Aorta (tissue), 5 donors: ENCODE measurements at places on chromosomes 6 and 20. TPM values are rescaled to one million over a fixed set of nuclear protein-coding genes. Genes with fewer than 3 reads are reported as not detected.

Gene PTGIS
- total RNA-seq, result 351 TPM

Gene HTR1B
- total RNA-seq, result 17.5 TPM

DNA sequence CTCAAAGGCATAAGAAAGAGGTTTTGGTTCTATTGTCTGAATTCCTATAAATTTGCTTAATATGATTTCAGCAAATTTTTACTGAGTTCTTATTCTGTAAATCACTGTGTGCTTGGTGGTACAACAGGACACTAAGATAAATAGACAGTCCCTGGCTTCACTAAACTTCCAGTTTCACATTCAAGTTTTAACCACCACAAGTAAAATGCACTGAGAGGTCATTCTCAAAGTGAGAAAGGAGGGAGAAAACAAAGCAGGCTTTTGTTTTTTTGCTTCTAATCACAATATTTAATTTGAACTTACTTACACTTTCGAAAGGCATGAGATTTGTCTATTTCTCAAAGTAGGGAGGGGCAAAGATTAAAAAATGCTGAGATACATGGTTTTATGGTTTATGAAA, 445.7 kb downstream of the CDC5L start:
- no peak for DNase-seq
- H3K36me3 ChIP-seq, result no peaks in the 10 kb centered on the region
- no peaks in the 10 kb centered on the region for H3K4me1 ChIP-seq
- no peaks in the 10 kb centered on the region for H3K27me3 ChIP-seq
- no peak overlapping the region for H3K27ac ChIP-seq

- peaks cover 11% of the 10 kb centered on the region for H3K36me3 ChIP-seq
- no peak overlapping the region for H3K27ac ChIP-seq
- no peaks in the 10 kb centered on the region for H3K27me3 ChIP-seq
- peak; percentile 23 for DNase-seq
Observed at GRCh38 chr20:37869334-37869861, 33.5 kb upstream of the VSTM2L start.
